ENCODE measurements at places on chromosomes 1 and 21.

GRCh38 chr1:71667216-71667615 is 586.4 kb upstream of the ZRANB2 start:
- no peak for DNase-seq

DNA sequence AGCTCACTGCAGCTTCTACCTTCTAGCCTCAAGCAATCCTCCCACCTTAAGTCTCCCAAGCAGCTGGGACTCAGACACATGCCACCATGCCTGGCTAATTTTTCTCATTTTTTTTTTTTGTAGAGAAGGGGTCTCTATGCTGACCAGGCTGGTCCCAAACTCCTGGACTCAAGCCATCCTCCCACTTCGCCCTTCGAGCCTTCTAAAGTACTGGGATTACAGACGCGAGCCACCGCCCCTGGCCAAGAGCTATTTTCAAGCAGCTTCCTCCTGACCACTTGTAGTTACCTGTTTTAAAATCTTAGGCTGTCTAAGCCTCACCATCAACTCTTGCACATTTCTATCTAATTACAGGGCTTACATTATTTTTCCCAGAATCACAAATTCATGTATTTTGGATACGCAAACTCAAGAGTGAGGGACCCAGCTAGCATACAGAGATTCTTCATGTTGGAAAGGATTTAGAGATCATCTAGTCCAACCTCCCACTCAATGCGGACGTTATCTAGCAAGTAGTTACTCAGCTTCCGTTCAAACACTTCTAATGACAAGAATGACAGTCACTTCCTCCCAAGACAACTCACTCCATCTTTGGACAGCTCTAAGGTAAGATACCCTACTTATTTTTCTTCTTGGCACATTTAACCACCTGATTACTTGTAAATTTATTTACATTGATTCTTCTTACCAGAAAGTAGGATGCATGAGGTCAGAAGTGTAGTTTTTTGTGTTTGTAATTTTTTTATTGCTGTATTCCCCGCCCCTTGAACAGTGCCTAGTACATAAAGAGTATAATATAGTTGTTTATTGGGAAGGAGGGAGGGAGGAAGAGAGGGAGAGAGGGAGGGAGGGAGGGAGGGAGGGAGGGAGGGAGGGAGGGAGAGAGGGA is 65.4 kb downstream of the LUZP1 start:
- peak; percentile 42 for DNase-seq

GRCh38 chr1:223419115-223419514 is 25.9 kb downstream of the CCDC185 start:
- no peak for DNase-seq

GRCh38 chr1:82718719-82719419 is 918.1 kb downstream of the ADGRL2 start:
- no peak for DNase-seq

DNA sequence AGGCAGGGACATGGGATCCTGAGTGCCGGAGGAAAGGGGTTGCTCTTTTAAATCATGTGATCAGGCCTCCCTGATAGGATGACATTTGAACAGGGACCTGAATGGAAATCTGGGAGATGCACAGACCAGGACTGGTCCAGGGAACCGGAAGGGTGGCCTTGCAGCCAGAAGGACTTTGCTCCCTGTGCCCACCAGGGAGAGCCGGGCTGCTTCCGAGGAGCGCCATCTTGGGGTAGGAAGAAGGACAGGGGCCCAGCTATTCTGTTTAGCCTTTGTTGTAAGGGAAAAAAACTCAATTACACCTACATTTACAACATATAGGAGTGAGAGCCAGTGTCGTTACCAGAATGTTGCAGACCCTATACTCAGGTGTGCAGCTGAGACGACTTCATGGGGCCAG is 5.5 kb downstream of the KLHDC7A start:
- DNase-seq = no peak

DNA sequence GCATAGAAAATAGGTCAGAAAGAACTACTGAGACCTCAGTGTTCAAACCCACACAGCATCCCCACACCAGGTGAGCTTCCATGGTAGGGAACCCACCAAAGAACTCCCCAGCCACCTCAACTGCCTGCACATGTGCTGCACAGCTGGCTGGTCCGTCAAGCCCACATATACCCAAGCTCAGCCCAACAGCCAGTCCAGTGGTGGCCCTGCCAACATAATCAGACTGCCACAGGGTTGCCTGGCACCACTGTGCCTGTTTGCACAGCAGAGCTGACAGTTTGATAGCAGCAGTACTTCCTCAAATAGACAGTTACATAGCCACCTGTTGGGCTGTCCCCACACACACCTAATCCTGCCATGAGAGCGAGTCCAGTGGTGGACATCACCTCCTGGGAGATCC is 283.3 kb upstream of the PRMT6 start:
- DNase-seq = no peak

- no peak for DNase-seq
These were observed 58.7 kb downstream of the CDC14A start for GRCh38 chr1:100411019-100411418.

DNA sequence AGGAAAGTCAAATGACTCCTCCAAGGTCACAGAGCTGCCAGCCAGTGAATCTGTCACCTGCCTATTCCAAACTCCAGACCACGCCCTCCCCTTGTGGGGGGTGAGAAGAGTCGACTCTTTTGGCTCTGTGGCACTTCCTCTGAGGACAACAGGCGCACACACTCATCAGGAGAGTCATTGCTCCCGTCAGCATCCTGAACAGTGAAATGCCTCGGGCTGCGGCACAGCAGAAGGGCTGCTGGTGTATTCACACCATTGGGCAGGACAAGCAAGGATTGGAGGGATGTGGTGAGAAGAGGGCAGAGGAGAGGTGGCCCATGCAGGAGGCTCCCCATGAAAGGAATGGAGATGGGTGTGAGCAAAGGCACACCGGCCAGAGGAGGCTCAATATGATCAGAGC is 239.0 kb downstream of the TOMM20 start:
- DNase-seq = no peak

DNA sequence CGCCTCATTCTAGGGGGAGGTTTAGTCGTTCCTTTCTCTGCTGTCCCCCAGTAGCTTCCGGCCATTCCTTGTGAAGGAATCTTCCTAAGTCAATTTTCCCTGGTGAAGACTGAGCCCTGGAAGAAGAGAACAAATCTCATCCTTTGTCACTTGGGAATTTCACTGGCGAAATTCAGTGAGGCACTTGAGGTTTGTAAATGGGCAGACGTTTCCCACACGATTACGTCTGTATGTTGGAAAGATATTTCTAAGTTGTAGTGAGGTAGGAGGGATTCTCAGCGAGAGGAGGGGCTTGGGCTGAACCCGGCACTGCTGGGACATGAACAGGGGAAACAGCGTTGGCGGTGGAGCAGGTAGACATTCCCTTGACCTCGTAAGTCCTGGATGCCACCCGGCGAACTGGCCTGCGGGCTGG is 47.2 kb downstream of the GALNT2 start:
- DNase-seq = no peak

DNA sequence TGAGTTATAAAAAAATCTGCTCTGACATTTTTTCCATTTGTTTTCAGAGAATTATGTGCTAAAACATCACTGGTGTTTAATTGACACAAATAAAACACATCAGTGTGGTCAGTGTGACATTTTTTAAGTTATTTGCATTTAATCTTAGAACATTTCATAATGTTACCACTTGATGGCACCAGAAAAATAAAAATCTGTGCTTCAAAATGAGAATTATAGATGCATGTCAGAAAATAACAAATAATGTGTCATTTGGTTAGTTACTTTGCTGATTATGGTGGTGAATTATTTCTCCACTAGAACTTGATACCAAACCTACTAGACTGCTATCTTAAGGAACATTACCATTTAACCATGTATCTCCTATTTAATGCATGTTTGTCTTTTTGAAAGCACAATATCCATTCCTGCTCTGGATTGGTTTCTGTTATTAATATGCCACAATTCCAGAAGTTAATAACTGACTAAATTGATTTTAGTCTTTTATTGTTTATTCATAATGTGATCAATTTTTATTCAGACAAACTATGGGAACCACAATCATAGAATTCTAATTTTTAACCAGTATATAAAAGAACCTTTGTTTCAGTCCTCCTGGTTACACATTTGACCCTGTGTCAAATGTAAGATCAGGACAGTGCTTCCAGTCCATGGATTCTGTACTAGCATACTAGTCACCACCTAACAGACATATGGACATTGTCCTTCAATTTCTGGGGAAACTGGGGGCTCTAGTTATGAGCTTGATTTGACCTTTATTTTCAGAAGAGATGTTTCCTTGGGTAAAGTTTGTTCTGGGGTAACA is 81.0 kb downstream of the RPS6KC1 start:
- no peak for DNase-seq

DNA sequence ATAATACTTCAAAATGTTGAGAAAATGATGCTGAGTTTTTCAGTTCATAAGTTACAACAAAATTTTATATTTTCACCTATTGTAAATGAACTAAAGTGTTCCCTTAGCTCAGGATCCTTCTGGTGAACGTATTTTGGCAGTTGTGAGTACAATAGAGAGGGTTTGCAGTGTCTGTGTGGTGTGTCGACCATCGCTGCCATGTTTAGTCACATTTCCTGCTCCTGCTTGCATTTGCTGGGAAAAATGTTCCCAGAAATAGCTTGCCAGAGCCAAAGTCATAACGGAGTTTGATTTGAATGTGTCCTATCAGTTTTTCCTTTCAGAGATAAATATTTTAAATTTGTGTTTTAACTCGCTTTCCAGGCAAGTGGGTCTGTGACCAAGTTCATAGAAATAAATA is 117.1 kb upstream of the COL6A1 start:
- DNase-seq = no peak

- DNase-seq = no peak
These were observed at the start of gene CFHR3 for GRCh38 chr1:196774603-196775002. TSS of gene CFHR3 (plus strand) at chr1:196774840. CDS start at chr1:196774887, 47 bp downstream.

DNA sequence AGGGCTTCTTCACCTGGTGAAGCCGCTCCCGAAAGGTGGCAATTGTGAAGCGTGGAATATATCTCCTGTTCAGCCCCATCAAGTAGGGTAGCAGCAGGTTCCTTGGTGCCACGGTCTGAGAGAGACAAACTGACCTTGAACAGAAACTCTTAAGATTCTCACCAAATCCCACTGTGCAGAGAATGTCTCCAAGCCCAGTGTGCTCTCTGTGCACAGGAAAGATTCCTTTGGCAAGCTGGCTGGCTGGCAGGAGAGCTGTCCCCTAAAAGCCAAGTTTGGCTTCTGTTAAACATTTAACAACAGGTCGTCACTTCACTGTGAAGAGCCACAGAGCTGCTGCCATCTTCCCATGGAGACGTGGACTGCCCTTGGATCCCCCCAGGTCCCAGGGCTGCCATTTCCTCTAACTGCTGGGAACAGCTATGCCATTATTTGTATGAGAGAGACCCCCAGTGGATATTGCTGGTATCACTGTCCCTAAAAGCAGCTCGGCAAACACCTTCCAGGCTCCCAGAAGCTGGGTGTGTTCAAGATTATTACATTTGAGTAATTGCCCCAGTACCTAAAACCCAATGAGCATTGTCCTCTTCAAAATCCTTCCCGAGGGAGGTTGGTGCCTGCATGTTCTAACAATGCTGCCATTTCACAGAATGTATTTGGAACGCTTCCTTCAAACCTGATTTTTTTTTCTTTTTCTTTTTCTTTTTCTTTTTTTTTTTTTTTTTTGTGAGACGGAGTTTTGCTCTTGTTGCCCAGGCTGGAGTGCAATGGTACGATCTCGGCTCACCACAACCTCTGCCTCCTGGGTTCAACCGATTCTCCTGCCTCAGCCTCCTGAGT is 71.8 kb downstream of the CD58 start:
- peak; percentile 28 for DNase-seq

DNA sequence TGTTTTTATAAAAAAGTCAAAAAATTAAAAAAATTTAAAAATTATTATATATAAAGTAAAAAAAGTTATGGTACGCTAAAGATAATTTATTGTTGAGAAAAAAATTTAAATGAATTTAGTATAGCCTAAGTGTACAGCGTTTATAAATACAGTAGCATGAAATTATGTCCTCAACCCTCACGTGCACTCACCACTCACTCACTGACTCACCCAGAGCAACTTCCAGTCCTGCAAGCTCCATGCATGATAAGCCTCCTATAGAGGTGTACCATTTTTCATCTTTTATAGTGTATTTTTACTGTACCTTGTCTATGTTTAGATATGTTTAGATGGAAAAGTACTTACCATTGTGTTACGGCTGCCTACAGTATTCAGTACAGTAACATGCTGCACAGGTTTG is 5.1 kb downstream of the DISC1 start:
- no peak for DNase-seq

- DNase-seq = no peak
These were observed 4.3 kb downstream of the INAVA start for GRCh38 chr1:200899015-200899386.

GRCh38 chr21:15159382-15160020 is 94.7 kb upstream of the NRIP1 start:
- no peak for DNase-seq

DNA sequence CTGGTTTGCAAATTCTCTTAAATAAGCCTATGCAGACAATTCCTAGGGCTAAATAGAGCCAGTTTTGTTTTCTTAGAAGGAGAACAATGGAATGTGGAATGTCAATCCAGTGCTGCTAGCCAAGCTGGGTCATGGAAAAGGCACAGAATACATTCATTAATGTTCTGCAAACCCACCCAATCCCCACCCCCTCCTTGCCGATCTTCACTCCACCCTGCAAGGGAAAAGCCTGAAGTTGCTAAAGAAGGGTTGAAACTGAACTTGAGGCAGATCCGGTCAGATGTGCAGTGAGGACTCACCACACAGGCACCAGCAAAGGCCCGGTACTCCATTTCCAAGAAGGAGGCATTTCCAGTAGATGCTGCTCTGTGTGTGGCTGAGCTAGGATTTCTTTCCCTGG is 179.6 kb downstream of the PLPP3 start:
- DNase-seq = no peak
